A673 (cell line): ENCODE measurements at places on chromosomes 1 and 21. TPM values are rescaled to one million over a fixed set of nuclear protein-coding genes. Genes with fewer than 3 reads are reported as not detected.
A peak's percentile ranks its signal among the peaks of the same experiment; 100 is the strongest.

ALX3 gene
- 0.81 and 0.84 TPM in 2 replicates for total RNA-seq

SPRR1A gene
- total RNA-seq, result not detected in 2 replicates

AKR7A3 gene
- total RNA-seq, result 1.9 and 2.6 TPM in 2 replicates

UBE2U gene
- not detected in 2 replicates for total RNA-seq

AIM2 gene
- total RNA-seq, result not detected in 2 replicates

NEXN gene
- total RNA-seq, result 0.45 and 0.70 TPM in 2 replicates

RGS8 gene
- total RNA-seq, result not detected in 2 replicates

TBX19 gene
- total RNA-seq, result 2.0 and 2.5 TPM in 2 replicates

DNA sequence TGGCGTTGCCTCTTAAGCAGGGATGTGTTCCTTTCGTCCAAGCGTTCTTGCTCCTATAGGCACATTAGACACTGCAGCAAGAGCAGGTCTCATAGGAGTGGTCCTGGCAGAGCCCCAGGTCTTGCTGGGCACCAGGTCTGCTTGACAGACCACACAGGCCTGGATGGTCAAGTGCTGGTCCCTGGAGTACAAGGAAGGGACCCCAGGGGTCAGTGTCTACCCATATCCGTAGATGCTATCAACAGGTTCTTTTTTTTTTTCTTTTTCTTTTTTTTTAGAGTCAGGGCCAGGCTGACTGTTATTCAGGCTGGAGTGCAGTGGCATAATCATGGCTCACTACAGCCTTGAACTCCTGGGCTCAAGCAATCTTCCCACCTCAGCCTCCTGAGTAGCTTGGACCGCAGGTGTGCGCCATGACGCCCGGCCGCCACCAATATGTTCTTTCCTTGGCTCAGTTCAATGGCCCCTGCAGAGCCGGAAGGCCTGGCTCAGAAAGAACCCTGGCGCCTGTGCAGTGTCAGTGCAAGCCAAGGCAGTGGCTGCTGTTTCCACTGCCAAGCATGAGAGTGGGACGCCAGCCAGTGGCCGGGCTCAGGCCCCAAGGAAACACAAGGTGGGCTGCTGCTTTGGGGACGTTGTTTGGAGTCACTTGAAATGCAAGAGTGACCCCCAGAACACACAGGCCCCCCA lies 10.0 kb upstream of the TNFRSF8 start:
- DNase-seq, result no peak

GRCh38 chr1:160046494-160047110 lies 14.8 kb upstream of the PIGM start:
- peak; percentile 58 for DNase-seq

DNA sequence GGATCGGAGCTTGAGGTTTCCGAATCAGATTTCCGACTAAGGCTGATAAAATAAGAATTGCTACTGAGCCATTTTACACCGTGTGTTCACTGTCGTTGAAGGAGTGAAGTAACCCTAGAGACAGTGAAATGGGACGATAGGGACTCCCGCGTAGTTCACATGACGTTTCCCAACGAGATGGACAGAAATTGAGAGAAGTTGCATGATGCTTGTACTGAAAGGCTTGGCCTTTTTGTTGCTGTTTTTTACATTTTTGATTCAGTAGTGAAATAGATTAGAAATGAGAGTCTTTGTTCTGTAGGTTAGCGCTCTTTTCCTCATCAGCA lies 1.2 kb downstream of the KHDRBS1 start:
- DNase-seq, result peak; percentile 24

DNA sequence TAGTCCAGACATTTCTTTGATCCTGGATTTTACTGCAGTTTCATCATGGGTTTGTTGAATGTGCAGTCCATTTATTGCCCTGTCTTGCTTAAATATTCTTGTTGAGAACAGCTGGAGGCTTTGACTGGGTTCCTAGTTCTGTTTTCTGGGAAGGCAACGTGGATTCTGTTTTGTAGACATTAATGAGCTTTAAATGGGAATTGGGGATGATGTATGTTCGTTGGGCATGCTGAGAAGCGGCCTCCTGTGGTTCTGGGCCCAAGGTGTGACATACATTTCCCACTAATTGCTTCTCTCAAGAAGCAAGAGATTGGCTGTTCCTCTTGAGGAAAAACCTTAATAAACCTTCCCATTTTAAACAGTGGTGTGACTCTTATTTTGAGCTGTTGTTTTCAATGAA lies 22.9 kb downstream of the INKA2 start:
- DNase-seq, result no peak

DNA sequence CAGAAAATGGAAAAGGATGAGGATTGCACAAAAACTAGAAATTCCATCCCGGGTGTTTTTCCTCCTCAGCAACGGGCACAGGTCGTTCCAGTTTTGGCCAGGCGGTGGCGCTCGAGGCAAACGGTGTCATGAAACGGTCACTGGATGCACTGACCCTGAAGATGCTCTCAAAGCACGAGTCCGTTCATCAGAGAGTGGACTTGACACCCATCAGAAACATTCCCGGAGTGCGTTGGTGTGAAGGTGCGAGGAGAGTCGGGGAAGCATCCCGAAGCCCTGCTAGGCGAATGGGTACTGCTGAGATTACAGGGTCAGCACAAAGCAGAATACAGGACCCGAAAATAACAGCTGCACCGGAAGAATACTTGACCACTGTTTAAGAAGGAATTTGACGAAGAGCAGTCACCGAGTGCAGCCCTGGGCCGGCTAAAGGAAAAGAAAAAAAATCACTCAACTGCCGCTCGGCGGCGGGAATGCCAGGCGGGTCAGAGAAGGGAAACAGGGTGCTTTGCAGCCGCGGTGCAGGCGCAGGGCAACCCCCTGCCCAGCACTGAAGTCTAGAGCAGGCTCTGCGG lies 71.7 kb upstream of the ETS2 start:
- peak; percentile 64 for DNase-seq

DNA sequence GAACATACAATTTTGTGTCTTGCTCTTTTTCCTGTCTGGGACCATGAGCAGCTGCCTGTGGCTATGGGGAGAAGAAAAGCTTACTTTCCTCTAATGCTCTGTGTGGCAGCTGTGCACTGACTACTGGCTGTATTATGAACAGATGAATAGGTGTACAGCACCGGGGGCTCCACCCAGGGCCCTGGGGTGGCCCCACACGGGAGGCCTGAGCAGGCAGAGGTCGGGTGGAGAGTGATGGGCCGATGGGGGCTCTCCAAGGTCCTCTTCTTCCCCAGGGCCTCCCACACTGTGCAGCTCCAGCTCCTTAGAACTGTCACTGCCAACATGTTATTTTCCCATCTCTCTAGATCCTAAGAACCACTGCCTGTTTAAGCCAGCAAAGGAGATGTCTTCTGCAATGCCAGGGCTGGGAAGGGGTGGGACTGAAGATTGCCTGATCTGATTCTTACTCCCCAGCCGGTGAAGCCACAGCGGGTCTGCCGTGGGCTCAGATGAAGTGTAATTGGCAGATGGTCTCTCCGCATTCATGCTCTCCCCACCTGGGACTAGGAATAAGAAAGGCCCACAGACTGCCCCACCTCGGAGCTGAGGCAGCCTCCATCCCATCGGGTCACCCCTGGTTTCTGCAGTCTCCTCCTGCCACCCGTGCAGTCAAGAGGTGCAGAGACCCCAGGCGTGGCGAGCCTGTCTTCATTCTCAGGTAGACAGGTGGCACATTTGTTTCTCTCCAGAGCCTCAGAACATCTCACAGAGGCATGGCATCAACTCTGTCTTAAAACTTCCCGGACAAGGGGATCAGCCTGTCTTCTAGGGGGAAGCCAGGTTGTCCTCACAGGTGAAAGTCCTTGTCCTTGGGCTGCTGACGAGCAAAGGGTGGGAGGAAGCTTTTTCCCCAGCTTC lies 186.5 kb upstream of the GALNT2 start:
- no peak for DNase-seq

- DNase-seq, result no peak
These were observed 22.0 kb downstream of the SYT6 start for GRCh38 chr1:114131526-114132220.

DNA sequence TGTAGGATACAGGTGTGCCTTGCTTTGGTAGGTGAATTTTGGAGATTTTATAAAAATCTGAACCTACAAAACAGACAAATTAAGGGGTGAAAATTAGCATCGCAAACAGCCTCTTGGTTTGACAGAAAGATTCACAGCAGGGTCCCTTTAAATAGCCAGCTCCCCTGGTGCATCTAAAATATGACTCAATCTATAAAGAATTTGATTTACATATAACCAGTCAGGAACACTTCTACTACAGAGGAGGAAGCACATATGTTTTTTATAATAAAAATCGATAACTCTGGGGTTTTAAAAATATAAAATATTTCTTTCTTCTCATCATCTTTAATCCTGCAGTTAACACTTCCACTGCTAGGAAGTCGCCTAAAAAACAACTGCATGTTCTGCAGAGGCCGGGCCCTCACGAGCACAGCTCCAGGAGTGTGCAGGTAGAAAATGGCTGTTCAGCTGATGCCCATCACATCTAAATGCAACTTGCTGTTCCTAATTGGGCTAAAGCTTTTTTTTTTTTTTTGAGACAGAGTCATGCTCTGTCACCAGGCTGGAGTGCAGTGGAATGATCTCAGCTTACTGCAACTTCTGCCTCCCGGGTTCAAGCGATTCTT lies 203.4 kb downstream of the HS2ST1 start:
- DNase-seq, result peak; percentile 73

DNA sequence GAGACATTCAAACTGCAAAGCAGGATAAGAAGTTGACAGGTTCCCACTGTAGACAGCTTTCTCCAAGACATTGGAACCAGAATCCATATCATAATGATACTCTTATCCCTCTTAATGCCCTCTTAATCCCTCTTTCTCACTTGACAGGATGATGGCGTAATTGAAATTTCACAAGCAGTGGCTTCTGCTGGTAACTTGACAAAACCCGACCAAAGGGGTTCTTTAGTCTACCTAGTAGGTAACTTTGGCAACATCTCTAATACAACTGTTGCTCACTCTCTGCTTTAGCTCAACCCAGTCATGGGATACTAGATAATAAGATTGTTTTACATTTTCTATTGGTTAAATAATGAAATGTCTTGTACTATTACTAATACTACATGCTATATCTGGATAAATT lies 34.7 kb downstream of the S100A10 start:
- peak; percentile 13 for DNase-seq

DNA sequence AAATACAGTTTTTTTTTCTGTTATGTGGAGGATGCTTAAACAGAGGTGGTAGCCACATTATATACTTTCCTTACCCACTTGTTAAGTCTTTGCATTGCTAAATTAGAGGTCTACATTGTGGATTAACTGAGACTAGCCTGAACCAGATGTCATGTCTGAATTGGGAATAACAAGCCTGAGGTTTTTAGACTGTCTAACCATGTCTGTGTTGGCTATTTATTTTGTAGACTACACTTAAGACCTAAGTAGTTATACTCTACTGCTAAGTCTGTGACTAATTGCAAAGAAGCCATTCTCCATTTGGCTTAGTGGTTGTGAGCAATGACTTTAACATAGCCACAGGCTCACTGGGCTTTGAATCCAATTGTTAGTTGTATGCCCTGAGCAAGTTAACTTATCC lies 45.4 kb downstream of the CDC14A start:
- no peak for DNase-seq

- DNase-seq, result no peak
These were observed 121.0 kb upstream of the TSPAN2 start for GRCh38 chr1:115210302-115210711.

DNA sequence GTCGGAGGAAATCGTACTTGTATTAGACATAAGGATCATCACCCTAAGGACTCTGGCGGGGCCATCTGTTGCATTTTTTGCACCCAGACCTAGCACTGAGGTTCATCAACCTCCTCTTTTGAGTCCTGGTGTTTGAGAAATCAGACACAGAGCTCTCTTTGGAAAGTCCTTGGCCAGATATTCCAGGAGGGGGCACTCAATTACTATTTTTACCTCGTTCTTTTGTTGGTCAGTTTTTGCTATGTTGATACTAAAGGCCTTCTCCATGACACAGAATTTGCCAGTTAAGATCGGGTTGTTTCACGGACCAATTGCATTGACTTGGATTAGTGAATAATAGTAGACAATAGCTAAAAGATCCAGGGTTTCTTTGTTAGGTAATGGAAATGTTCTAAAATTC lies 711.2 kb downstream of the KCNT2 start:
- no peak for DNase-seq

DNA sequence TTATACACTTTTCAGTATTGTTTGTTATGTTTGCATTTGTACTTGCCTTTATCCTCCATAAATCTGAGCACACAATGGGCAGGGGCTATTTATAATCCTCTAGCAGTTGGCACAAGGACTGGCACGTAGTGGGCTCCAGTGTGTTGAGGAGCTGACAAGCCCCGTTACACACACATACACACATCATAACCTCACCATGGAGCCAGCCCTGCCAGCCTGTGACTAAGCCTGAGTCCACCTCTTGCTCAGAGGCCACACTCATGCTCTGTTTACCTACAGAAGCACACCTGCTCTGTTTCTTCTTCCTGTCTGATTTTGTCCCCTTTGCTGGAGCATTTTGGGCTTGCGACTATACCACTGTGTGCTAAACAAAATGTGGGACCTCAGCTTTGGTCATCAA lies 64.5 kb upstream of the SPATA6 start:
- DNase-seq, result no peak

DNA sequence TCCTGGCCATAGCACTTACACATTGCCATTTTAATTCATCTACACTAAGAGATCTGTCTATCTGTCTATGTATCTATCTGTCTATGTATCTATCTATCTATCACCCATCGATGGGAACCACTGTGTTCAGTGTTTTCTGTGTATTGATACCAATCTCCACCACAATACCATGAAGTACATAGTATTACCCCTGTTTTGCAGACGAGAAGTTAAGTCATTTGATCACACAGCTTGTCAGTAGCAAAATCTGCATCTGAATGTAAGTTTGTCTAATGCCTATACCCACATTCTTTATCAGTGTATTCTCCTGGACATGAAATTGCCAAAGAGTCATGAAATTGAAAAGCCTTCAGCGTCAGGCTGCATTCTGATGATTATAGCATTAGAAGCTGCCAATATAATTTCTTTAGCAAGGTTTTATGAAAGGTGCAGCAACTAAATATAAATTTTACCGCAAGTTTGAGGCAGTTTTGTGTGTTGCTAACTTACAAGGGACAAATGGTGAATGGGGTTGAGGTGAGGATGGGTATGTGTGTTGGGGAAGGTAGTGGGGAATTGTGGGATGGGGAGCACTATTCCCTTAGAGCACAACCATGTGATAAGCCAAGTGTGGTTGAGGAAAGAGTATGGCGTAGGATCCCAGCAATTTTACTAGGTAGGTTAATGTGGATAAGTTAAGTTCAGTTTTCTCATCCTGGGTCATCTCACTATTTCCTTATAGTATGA lies 24.2 kb downstream of the SLAMF1 start:
- DNase-seq, result no peak

- no peak for DNase-seq
These were observed 25.0 kb downstream of the LAMB3 start for GRCh38 chr1:209627027-209627731.

DNA sequence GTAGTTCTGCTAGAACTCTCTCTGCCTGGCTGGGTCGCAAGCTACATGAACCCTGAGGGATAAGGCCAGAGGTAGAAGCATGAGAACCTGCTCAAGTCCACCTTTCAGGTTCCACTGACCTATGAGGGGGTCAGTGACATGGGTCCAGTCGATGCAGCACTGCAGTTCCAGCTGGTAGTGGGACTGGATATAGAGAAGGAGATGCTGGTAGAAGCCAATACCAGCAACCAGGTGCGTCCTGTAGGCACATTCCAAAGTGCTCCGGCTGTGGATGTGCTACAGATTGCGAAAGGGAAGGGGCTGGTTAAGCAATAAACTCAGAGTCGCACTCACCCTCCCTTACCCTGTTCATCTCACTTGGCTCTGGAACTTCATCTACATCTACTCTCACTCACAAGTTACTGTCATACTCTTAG lies 5.7 kb downstream of the SMG5 start:
- no peak for DNase-seq

- no peak for DNase-seq
These were observed 6.7 kb downstream of the SLC19A1 start for GRCh38 chr21:45535341-45536081.

- no peak for DNase-seq
These were observed 70.6 kb downstream of the PATJ start for GRCh38 chr1:61812916-61813315.
